ENCODE measurements at places on chromosomes 4 and X.

DNA sequence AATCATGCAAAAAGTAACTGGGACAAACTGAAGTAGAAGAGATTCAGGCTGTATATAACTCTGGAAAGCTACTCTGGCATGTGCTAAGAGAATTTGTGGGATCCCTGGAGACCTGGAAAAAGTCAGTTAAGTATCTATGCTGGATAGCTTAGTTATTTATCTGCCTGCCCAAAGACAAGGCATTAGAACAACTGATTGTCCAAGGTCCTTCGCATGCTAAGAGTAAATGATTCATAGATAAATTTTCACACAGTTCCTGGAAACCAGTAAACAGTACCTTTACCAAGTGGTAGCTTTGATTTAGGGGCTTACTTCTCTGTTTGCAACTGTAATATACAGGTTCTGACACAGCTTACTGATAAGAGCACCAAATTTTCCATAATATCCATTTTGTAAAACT lies 104.8 kb downstream of the ATP11C start:
- DNase-seq: no peak

GRCh38 chr4:26372525-26373172 lies 51.8 kb downstream of the RBPJ start:
- peak; percentile 73 for DNase-seq

- no peak for DNase-seq
These were observed 208.5 kb downstream of the PPP4R3C start for GRCh38 chrX:27254656-27255055.

DNA sequence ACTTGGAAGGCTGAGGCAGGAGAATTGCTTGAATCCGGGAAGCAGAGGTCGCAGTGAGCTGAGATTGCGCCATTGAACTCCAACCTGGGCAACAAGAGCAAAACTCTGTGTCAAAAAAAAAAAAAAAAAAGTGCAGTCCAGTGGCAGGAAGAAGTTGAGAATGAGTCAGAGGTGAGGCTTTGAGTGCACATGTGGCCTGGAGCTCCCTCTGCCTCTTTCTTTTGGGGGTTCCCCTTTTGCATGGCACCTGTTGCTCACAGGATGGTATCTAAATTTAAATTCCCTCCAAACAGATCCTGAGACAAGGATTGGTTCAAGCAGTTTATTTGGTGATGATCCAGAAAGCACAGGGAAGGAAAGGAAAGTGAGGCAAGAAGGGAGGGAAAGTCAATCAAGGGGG lies 151.4 kb upstream of the STX18 start:
- no peak for DNase-seq

- DNase-seq: no peak
These were observed 13.9 kb downstream of the TMEM165 start for GRCh38 chr4:55409468-55410171.

GRCh38 chr4:151100531-151100930 lies 1.1 kb downstream of the RPS3A start:
- no peak for DNase-seq

- DNase-seq: no peak
These were observed 138.0 kb upstream of the SMIM31 start for GRCh38 chr4:164615964-164616363.

DNA sequence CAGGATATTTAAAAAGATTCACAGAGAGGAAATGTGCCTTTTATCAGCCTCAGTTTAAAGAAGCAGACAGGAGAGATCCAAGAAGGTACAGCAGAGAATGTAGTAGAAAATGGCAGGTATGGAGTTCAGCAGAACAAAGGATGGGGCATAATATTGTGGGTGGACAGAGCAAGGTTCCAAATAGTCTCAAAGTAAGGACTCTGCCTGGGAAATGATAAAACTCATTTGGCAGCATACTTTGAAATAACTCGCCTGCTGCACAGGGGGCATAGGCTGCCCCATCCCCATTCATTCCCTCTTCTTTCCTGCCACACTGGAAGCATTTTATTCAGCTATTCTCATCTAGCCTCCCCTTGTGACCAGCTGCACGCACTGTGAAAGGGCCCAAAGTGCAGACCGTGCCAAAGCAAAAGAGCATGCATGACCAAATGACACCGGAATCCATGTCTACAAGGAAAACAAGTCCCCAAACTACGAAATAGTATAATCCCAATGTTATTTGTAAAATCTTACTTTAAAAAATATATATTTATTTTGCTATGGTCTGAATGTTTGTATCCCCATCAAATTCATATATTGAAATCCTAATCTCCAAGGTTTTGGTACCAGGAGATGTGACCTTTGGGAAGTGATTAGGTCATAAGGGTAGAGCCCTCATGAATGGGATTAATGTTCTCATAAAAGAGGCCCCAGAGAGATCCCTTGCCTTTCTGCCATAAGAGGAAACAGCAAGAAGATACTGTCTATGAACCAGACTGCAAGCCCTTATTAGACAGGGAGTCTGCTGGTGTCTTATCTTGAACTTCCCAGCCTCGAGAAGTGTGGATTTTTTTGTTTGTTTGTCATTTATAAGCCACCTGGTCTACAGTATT lies 77.4 kb upstream of the PRSS48 start:
- no peak for DNase-seq

- DNase-seq: no peak
These were observed 171.4 kb downstream of the MSL3 start for GRCh38 chrX:11929476-11929875.

- no peak for DNase-seq
These were observed 21.6 kb upstream of the RAI2 start for GRCh38 chrX:17882680-17883079.

DNA sequence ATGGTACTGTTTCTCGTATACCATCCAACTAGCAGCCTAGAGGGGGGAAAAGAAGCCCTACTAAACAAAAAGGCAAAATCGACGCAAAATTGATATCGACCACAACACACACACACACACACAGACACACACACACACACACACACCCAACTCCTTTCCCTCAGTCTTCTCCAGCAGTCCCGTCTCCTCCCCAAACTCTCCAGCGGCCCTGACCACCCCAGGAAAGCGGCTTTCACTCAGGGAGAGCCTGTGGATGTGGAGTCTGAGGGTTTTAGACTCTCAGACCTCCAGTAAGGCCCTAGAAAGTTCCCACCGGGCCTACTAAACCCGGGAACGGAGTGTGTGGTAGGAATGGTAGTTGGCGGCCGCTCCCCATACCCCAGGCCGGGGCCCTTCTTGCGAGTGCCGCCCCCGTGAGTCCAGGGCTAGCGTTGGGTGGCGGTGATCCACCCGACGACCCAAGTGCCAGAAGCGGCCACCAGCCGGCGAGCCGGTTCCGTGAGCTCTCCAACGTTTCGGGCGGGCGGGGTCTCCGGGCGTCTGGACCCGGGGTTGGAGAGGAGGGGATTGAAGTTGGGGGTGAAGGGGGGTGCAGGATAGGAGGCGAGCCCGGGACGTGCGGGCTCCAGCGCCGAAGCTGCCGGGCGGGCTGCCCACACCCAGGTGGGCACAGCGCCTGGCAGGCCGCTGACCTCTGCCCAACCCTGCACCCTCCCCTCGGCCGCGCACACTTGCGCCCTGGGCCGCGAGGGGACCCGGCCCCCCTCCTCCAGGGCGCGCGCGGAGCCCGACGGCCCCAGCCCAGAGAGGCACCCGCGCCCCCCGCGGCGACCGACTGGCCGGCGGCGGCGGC lies 13.7 kb downstream of the ARX start:
- no peak for DNase-seq

DNA sequence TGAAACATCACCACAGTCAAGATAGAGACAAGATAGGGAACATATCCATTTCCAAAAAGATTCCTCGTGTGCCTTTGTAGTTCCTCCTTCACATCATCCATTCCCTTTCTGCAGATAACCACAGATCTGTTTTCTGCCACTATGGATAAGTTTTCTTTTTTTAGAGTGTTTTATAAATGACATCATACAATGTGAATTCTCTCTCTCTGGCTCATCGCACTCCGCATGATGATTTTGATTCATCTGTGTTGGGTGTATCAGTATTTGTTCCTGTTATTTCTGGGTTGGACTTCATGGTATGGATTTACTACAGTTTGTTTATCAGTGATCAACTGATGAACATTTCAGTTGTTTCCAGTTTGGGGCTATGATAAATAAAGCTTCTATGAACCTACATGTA lies 23.2 kb upstream of the ANXA3 start:
- no peak for DNase-seq

DNA sequence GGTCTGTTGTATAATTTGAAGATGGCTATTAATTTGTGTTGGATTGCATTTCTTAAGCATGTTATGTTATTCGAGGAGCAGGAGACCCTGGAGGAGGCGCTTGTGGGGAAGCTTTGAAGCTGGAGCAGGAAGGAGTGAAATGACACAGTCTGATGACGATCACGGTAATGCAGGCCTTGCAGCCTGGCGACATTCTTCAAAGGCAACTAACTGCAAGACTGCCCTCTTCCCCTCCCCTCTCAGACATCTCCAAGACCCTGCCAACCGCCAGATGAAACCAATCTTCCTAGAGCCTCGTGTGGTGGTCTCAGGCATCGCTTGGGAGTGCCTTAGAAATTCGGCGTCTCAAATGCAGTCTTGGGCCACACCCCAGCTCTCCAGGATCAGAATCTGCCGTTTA lies 16.1 kb downstream of the CLCN4 start:
- no peak for DNase-seq

DNA sequence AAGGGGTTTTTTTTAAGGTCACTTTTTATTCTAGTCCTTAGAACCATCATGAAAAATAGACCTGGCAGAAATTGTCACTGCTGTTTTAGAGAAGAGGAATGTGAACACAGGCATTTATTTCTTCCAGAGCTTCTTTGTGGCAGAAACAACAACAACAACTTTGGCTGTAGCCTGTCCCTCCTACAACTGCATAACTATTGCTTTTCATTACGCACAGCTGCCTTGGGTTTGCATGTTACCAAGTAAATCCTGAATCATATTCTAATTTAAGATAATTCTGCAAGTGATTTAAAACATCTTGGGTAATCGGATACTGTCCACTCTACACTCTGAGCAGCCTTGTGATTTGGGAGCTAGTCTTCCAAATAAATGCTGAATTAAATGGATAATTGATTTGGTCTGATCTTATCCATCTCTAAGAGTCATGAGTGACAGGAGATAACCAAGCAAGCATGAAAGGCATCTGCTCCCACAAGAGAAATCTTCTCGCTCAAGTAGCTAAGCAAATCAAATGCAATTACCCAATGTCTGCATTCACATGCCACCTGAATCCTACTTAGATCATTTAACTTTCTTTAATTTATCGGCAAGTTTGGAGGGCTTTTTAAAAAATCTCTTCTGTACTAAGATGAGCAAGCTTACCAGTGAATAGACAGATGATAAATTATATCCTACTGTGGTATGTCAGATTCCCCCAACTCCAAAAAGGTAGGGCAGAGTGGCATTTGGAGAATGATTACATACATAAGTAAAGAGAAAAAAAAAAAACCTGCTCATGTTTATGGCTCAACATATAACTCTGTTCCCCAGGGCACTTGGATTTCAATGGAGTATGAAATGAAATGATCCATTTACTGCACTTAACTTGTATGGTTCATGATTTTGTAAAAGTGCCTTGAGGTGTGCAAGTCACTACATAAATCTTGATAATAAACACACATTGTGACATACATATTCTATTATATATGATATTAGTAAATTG lies 73.6 kb downstream of the EGF start:
- DNase-seq: no peak

GRCh38 chrX:65607070-65607742 lies 60.2 kb upstream of the MSN start:
- no peak for DNase-seq

- no peak for DNase-seq
These were observed 153.1 kb downstream of the NPNT start for GRCh38 chr4:106048250-106048971.

- DNase-seq: no peak
These were observed 10.1 kb downstream of the SMIM10L2A start for GRCh38 chrX:135431886-135432285.

DNA sequence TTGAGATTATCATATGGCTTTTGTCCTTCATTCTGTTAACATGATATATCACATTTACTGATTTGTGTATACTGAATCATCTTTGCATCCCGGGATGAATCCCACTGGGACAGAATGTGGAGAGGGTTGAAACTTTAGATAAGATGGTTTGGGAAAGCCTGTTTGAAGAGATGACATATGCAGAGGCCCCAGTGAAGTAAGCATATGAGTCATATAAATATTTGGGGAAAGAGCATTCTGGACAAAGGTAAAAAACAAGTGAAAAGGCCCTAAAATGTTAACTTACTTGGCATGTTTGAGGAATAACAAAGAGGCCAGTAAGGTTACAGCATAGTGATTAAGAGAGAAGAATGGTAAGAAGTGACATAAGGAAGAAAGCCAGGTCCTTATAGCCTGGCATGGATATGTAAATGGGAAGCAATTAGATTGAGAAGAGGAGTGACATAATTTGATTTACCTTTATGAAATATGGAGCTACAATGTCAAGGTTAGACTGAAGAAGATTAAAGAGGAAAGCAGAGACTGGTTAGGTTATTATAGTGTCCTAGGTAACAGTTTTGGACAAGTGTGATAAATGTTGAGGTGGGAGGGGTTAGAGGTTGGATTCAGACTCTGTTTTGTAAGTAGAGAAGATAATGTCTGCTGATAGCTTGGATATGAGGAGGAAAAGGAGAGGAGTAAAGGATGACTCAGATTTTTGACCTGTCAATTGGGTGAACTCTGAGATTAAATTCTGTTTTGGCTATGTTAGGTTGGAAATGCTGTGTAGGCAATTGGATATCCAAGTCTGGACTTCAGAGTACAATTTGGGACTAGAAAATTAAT lies 54.6 kb upstream of the DRP2 start:
- no peak for DNase-seq

- DNase-seq: no peak
These were observed 66.3 kb downstream of the TSPAN7 start for GRCh38 chrX:38627683-38628082.

GRCh38 chr4:176137631-176138030 lies 57.8 kb downstream of the SPATA4 start:
- DNase-seq: no peak

DNA sequence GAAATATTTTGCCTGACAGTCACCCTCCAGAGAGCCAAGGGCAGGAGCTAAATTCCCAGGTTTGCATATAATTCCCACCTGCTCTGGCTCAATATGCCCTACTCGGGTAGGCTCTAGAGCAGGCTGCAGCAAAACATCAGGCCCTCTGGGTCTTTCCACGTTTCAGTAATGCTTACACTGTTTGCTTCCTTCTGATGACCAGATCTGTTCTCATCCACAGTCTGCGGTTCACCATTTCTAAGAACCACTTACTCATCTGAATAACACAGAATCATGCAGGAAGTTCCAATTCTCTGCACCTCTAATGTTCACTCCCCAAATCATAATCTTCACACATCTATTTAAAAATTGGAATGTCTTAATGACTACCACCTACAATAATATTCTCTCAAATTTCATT lies 141.4 kb downstream of the PPP3CA start:
- DNase-seq: peak; percentile 39

DNA sequence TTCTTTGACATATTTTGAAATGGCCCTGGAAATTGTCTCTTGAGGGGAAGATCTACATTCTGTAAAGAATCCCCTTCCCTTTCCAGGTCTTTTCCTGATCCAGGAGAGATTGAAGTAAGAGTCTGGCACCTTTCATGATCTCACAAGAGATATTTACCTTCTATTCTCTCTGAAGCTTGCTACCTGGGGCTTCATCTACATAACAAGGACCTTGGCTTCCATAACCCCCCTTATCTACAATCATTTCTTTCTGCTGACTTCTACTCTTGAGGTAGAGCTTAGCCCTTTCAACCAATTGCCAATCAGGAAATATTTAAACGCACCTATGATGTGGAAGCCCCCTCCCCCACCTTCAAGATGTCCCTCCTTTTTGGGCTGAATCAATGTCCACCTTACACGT lies 383.7 kb upstream of the MAGEB18 start:
- DNase-seq: no peak

- no peak for DNase-seq
These were observed 932.0 kb downstream of the C4orf33 start for GRCh38 chr4:130027973-130028372.

- DNase-seq: no peak
These were observed 12.5 kb downstream of the GABRB1 start for GRCh38 chr4:47043821-47044220.

Data from CD4-positive, alpha-beta memory T cell (primary cell).